ENCODE measurements at places on chromosomes 13 and 19.

GRCh38 chr13:51914137-51914493 is 52.3 kb downstream of the CCDC70 start:
- DNase-seq = no peak

GRCh38 chr19:33199441-33200265 is 5.5 kb downstream of the LRP3 start:
- no peak for DNase-seq

GRCh38 chr19:2044709-2045500 is 6.1 kb downstream of the MKNK2 start:
- DNase-seq = no peak

- peak; percentile 82 for DNase-seq
Observed at GRCh38 chr19:47479701-47480503, 4.1 kb downstream of the KPTN start.

DNA sequence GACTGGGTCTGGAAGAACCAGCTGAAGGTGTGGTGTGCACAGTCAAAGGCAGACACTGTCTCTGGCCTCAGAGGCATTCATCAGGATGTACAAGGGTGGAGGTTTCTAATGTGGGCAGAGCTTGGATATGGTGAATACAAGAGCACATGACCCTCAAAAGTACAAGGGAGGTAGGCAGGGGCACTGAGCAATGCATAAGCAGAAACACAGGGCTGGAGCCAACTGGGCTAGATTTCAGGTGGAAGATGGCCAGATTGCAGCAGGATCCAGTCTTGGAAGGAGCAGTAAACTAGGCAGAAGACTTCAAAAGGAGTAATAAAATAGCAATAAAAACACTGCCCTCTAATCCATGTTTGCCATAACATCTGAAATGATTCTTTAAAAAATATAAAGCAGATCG is 417.1 kb downstream of the OLFM4 start:
- DNase-seq = no peak

GRCh38 chr13:107351305-107351704 is 783.4 kb upstream of the ARGLU1 start:
- no peak for DNase-seq

DNA sequence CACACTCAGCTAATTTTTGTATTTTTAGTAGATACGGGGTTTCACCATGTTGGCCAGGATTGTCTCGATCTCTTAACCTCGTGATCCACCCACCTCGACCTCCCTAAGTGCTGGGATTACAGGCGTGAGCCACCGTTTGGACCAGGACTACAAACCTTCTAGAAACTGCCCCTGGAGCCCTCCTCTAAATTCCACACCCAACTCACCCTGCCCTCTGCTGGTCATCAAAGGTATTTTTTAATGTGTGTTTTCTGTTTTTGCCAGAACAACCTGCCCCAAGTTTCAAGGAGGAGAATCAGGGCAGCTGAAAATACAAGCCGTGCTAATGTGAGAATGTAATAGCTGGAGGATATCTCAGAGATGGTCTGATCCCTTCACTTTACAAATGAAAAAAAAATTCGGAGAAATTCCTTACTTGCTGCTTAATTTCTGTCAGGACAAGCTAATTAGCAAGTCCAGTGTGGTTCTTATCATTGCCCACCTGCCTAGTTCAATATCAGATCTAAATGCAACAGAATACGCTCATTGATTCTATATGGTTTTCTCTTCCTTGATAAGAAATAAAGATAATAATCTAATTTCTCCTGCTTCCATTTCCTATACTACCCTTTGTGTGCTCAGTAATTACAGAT is 4.1 kb downstream of the ATP8A2 start:
- DNase-seq = no peak

DNA sequence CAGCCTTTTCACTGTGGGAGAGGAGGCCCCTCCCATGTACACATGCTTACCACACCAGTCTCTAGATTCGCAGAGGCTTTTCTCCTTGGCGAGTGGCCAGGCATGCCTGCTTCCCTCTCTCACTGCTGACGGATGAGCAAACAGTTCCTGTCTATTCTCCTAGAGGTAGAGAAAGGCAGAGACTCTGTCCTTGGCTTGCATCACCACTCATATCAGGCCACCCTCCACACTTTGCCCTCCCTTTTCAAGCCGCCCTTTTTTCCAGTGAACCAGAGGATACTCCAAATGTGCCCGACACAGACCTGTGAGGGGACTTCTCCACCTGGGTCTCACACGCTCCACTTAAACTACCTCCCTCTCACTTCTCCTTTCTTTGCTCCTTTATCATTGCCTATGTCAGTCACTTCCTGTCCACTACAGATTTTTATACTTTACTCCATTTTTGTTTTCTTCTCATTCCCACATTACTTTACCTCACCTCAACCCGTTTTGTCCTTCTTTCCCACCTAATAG is 284.6 kb downstream of the DNAJC15 start:
- DNase-seq = peak; percentile 87

DNA sequence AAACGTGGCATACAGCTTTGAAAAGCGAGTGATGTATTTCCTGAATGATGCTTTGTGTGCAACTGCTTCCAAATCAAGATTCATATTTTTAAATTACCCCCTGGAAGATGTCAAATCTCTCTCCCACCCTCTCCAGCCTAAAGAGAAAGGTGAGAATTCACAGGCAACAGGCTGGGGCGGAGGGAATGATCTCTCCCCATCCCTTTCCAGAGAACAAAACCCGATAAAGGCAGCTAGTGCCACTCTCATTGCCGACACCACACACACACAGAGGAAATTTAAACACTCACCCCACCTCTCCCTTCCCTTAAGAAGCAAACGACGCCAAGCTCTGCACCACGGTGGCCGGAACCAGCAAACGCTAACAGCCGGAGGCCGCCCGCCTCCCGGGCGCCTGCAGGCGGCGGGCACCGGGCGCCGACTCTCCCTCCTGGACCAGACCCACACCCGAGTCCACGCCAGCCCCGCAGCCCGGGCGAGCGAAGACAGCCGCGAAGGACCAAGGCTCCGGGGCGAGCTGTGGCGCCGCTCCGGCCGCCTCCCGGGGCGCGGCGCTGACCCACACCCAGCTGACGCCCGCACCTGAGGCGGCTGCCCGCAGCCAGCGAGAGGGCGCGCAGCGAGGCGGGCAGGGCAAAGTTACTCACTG is 477 bp downstream of the LNX2 start:
- no peak for DNase-seq

- no peak for DNase-seq
Observed at GRCh38 chr13:82002710-82003109, 1661.8 kb upstream of the SPRY2 start.

GRCh38 chr19:40907968-40908735 is 26.1 kb upstream of the CYP2A7 start:
- peak; percentile 78 for DNase-seq

- no peak for DNase-seq
Observed at GRCh38 chr13:89783221-89783755, 1564.2 kb upstream of the MIR17HG start.

- no peak for DNase-seq
Observed at GRCh38 chr13:112931028-112931934, 37.7 kb upstream of the MCF2L start.

- peak; percentile 70 for DNase-seq
Observed at GRCh38 chr19:52190487-52191293, 838 bp downstream of the PPP2R1A start.

DNA sequence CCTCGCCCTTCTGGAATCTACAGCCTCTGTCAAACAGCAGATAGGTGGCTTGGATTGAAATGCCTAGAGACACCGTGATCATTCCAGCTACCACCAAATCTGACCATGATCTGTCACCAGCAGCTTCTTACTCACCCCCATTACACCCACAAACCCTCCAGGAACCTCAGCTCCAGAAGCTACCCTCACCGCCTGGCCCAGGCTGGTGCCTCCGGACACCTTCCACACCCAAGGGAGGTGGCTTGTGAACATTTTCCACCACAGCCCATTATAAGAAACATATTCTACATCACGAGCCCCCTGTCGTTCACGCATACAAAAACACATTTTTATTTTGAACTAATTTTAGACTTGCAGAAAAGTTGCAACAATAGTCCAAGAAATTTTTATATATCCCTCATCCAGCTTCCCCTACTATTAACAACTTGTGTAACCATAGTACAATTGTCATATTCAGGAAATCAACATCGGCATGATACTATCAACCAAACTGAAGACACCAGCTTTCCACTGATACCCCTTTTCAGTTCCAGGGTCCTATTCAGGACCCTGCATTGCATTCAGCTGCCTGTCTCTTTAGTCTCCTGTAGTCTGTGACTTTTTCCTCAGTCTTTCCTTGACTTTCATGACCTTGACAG is 15.4 kb upstream of the UBE2L5 start:
- no peak for DNase-seq

DNA sequence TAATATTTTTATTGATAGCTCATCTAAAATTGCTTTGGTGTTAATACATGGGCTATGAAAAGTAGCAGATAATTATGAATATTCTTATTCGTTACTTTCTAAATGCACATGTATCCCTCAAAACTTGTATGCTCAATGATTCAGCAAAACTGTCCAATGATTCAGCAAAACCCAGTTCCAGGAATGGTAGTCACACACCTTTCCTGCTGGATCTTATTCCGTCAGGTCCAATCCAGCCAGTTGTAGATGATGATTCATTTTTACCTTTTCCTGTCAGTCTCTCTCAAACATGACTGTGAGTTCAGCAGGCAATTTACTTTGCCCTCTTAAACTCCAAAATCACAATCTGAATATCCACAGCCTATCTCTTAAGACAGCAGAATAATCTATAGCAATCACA is 1082.6 kb downstream of the EFNB2 start:
- DNase-seq = no peak

GRCh38 chr19:49084206-49085019 is 838 bp upstream of the SNRNP70 start:
- no peak for DNase-seq

DNA sequence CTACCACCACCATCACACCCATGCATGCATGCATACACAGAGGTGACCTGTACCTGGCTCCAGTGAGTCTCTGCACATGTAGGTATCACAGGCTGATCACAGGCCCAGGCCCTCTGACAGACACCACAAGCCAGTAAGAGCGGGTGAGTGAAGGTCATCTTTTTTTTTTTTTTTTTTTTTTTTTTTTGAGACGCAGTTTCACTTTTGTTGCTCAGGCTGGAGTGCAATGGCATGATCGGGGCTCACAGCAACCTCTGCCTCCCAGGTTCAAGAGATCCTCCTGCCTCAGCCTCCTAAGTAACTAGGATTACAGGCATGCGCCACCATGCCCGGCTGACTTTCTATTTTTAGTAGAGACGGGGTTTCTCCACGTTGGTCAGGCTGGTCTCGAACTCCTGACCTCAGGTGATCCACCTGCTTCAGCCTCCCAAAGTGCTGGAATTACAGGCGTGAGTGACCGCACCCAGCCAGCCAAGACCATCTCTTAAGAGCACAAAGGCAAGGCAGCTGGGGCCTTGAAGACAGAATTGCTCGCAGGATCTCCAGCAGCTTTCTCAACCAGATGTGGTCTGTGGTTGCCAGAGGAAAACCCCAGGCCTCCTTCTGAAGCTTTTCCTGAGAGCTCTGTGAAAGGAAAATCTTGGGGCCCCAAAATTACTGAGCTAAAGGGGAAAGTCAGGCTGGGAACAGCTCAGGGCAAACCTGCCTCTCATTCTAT is 3.2 kb upstream of the NKG7 start:
- no peak for DNase-seq

DNA sequence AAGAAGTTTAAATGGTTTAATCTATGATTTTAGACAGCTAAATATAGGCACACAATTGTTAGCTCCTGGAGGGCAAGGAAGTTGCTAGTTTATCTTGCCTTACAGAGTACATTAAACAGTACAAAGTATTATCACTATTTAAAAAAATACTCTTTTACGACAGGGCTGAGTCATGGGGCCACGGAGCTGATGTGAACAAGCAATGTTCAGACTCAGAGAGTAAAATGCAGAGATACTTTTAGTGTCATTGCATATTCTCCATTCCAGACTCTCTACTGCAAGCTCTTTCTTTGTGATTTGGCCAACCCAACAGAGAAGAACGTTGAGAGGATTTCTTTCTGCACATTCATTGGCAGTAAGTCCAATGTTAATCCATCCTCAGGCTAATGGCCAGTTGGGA is 352.4 kb downstream of the SPRY2 start:
- no peak for DNase-seq

GRCh38 chr19:7975037-7975436 is 30.4 kb downstream of the ELAVL1 start:
- DNase-seq = no peak

- no peak for DNase-seq
Observed at GRCh38 chr19:24054044-24054935, 32.7 kb upstream of the ZNF254 start.

- DNase-seq = peak; percentile 88
Observed at GRCh38 chr19:10408511-10409283, 5.4 kb upstream of the CDC37 start.

GRCh38 chr19:29089315-29089870 is 123.6 kb downstream of the UQCRFS1 start:
- DNase-seq = no peak

DNA sequence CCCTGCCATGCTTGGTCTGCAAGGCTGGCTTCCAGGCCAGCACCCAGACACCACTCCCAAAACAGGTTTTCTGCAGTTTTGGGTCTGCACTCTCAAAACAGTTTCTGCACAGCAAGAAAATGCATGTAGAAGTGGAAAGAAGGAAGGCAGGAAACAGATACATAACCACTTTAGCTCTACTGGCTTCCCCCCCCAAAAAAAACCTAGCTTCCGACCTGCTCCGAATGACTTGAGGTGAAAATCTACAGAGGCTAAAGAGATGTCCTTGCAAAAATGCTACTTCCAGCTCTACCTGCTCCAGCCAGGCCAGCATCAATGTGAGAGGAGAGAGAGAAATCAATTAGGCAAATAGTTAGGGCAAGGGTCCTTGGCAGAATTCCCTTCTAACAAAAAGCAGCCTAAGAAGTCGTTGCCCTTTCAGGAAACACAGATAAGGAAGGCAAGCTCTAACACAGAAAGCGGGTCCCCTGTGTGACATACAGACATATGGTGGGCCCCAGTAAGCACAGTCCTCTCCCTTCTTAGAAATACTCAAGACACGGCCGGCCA is 3.4 kb downstream of the C19orf12 start:
- DNase-seq = peak; percentile 2

GRCh38 chr13:73985783-73986182 is 148.4 kb downstream of the KLF12 start:
- no peak for DNase-seq

DNA sequence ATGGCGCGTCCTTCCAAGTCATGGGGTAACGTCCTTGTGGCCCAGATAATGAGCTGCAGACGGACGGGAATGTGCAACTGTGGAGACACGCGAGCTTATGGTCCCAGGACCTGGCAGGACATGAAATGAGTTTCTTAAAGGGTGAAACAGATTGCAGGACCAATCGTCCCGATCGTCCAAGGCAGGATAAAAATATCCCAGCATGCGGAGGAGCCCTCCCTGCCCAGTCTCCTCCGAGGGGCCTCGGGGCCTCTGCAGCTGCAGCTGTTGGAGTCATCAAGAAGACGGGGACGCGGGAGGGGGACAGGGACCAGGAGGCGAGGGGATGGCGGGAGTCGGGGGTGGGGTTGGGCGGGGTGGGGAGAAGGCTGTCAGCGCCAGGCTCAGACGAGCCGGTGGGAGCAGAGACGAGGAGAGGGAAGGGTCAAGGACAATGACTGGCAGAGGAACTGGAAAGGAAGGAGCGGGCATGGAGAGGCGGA is 14.4 kb upstream of the GARIN5A start:
- peak; percentile 57 for DNase-seq

Measured in upper lobe of right lung (tissue), 1 donor.